ENCODE measurements at places on chromosomes 3 and 15. TPM values are rescaled to one million over a fixed set of nuclear protein-coding genes. Genes with fewer than 3 reads are reported as not detected.

The KATNBL1 gene
- 50.3 TPM for total RNA-seq

The PGBD4 gene
- 1.5 TPM for total RNA-seq

The CATSPER2 gene
- 9.1 TPM for total RNA-seq

The TRIM71 gene
- total RNA-seq = not detected

The PLS1 gene
- total RNA-seq = 3.9 TPM

The FBXW12 gene
- total RNA-seq = not detected
